ENCODE measurements at places on chromosomes 11 and 22. TPM values are rescaled to one million over a fixed set of nuclear protein-coding genes. Genes with fewer than 3 reads are reported as not detected.

DNA sequence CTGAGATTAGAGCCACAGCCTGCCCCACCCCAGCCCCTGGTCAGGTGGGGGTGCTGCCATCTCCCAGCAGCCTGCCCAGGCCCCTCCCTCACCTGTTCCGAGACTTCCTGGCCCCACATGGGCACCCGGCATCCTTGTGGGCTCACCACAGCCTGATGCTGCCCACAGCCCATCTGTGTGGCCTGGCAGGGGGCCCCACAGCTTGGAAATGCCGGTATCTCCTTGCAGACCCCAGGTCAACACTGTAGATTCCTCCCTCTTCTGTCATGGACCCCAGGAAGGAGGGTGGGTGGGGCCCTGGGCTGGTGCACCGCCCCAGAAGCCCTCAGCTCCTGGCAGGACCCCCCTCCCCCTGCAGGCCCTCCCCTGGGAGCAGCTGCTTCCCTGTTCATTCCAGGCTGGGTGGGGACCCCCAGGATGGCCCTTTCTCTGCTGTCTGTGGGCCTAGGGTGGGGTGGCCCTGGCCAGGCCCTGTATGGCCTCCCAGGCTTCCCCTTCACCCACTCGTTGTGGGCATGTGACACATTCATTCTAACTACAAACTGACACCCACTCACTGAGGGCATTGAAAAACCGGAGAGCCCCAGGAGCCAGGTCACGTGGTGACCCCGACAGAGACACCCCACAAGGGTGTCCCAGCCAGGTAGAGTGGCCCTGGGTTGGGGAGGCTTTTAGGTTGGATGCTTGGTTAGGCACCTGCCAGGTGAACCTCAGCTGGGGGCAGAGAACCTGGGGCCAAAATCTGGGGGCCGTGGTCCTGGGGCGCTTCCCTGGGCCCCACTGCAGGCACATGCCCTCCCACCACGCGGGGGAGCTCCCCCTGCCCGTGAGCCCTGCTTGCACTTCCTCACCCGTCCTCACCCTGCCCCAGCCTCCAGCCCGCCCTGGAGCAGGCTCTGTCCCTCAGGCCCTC lies 44.1 kb upstream of the CCDC188 start:
- no peak for DNase-seq

Gene LUZP2
- total RNA-seq, result 4.3 TPM

Gene GP1BB
- 4.4 TPM for total RNA-seq

Gene ANO3
- 0.13 TPM for total RNA-seq

Gene DSCAML1
- 2.0 TPM for total RNA-seq

DNA sequence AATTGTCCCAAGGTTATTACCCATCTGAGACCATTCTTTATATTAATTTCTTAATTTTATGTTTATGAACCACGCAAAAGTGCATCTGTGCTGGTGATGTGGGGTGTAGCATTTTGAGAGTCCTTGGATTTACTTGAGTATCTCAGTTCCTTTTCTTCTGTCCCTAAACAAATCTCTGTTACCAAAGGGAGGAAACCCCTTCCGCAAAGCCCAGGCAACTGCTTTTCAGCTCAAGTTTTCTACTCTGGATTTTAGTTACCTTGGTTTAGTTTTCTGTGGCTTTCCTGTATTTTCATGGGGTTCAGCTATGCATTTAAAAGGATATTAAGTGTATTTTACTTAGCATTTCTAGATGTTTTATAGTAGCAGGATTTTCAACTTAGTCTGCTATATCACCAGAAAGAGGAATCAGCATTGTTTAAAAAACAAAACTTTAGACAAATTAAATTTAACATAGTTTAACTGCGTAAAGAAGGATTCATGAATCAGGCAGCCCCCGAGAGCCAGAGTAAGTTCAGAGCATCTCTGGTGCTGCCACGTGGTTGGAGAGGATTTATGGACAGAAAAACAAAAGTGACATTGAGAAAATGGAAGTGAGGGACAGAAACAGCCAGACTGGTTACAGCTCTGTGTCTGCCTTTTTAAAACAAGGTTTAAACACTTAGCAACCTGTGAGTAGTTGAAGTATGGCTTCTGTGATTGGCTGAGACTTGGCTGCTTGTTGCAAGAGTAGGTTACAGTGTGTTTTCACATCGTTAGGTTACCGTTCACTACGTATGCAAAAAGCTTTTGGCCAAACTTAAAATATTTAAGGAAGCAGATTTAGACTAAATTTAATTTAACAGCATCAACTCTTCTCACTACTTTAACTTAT lies 9.6 kb downstream of the ADM start:
- DNase-seq, result no peak

DNA sequence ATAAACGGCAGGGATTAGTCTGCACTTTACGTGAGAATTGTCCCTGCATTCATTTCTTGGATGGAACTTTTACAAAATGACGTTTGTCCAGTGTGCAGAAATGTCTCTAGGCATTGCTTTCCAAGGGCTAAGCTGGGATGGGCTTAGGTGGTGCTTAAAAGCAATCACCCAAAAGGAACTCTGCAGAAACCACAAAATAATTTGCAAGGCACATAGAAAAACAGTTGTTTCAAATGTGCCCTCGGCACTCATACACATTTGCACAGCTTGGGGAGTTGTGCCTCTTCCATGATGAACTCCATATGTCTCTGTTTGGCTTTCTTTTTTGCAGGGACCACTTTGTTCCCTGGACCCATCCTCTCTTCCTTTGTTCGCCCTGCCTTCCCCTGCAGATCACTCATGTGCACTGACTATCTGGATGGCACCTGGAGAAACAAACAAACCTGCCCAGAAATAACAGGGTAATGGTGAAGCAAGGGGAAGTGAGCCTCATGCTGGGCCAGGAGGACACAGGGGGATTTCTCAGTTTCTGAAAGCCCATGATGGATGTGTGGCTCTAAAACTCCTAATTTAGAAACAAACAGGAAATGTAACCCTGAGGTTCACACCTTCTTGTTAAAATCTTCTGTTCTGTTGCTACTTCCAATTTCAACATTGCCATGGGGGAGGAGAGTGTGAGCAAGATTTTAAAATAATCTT lies 150.2 kb downstream of the SNX19 start:
- no peak for DNase-seq

DNA sequence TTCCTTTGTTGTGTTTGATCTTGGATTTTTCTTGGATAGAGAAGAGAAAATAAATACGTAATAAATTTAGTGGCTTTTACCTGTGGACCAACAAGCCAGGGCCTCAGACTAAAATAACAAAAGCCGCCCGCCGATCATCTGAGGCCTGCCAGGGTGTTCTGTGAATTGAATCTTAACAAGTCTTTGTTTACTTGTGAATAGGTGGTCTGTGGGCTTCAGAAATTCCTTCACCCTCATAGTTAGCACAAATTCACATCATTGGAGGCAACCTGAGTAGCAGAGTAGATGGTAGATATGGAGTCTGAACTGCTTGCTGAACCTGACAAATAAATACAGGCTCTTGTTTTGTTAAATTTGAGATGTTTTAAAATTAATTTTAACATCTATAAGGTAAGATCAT lies 176.3 kb upstream of the MTNR1B start:
- DNase-seq, result no peak

Gene GPHA2
- total RNA-seq, result not detected

Gene HBB
- not detected for total RNA-seq

GRCh38 chr11:60477035-60477445 lies 15.5 kb upstream of the MS4A12 start:
- no peak for DNase-seq

- no peak for DNase-seq
Measured at GRCh38 chr22:45830531-45831245, 146.3 kb downstream of the WNT7B start.

DNA sequence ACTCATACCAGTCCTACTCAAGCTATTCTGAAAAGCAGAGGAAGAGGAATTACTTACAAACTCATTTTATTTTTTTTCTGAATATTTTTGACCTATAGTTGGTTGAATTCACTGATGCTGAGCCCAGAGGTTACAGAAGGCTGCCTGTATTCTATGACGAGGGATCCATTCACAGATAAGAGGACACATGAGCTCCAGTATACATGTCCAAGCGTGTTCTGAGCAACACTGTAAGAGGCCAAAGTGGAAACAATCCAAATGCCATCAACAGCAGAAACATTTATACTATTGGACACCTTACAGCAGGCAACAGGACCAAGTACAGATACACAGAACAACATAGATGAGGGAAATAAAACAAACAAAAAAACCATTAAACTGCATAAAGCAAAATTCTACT lies 10.3 kb downstream of the KDM4E start:
- no peak for DNase-seq

Gene MYEOV
- 2.6 TPM for total RNA-seq

- DNase-seq, result no peak
Measured at GRCh38 chr11:45948356-45948755, 25.9 kb downstream of the LARGE2 start.

Gene DUSP8
- total RNA-seq, result 8.9 TPM

Gene MIOX
- total RNA-seq, result 0.66 TPM

DNA sequence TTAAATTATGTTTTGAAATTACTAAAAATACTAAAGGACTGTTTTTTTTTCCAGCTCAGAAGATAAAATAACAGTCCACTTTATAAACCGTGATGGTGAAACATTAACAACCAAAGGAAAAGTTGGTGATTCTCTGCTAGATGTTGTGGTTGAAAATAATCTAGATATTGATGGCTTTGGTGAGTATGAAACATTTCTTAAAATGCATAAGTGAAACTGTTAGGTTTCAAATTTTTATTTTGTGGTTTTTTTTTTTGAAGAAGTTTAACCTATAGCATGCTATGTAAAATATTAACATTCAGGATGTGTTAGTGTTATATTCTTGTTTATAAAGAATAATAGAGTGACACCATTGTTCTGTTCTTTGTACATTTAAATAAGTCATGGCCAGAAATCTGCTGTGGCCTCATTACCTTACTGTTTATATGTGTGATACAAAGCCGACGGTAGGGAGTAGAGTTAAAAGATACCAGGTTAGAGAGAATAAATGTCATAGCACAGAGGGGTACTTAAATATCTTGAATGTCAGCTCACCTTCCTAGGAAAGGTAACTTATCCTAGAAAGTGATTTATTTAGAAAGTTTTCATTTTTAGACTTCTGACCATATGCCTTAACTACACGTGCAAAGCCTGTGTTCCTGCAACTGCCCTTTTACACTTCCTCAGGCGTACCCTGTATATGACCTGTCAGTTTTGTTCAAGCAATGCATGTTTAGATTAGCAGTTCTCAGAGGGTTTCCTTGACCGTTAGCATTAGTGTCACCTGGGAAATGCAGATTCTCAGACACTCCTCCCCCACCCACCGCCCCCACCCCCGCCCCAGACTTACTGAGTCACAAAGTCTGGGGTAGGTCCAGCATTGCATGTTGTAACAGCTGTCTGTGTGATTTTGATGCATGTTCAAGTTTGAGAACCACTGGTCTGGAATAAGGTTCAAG lies 6.3 kb downstream of the FDX1 start:
- no peak for DNase-seq

Gene TBX10
- not detected for total RNA-seq

GRCh38 chr11:83272627-83273026 lies 13.5 kb downstream of the CCDC90B start:
- no peak for DNase-seq

Gene PLA2G3
- 0.20 TPM for total RNA-seq

DNA sequence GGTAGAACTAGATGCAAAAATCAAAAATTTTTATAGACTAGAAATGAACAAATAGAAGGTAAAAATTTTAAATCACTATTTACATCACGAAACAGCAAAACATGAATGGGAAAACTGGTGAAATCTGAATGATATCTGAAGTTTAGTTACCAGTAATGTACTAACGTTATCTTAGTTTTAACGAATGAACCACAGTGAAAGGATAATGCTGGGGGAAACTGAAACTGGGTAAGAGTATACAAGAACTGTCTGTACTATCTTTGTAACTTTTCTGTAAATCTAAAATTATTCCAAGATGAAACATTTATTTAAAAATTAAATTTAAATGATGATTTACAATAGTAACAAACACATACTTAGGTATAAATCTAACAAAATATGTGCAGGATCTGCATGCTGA lies 7.4 kb downstream of the GDPD4 start:
- DNase-seq, result no peak

GRCh38 chr11:67613960-67614715 lies 7.4 kb downstream of the NDUFV1 start:
- DNase-seq, result peak; percentile 58

DNA sequence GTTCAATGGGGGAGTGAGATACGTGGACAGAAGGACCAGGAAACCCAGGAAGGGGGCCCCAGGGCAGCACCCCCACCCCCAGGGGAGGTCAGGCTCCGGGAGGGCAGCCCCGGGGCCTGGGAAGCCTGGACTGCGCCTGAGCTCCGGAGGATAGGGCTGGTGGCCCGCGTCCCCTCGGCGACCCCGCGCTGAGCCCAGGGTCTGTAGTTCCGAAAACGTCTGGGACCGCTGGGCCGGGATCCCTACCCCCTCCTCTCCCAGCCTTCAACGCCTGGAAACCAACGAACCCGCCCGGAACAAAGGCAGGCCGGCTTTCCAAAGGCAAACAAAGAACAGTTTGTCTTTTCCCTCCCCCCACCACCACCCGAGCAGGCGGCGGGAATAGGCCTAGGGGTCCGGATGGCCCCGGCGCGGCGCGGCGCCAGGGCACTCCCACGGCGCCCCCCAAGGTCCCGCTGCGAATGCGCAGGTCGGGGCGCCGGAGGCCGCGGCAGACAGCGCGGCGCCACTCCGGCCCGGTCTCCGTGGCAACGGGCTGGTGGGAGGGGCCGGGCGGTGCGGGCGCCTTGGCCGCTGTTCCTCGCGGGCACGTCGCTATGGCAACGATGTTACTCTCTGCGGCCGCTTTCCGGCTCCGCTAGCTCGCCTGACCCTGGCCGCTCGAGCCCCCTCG lies 58.5 kb downstream of the IGLL1 start:
- peak; percentile 98 for DNase-seq

GRCh38 chr11:34510218-34510617 lies 3.4 kb downstream of the ELF5 start:
- DNase-seq, result no peak

DNA sequence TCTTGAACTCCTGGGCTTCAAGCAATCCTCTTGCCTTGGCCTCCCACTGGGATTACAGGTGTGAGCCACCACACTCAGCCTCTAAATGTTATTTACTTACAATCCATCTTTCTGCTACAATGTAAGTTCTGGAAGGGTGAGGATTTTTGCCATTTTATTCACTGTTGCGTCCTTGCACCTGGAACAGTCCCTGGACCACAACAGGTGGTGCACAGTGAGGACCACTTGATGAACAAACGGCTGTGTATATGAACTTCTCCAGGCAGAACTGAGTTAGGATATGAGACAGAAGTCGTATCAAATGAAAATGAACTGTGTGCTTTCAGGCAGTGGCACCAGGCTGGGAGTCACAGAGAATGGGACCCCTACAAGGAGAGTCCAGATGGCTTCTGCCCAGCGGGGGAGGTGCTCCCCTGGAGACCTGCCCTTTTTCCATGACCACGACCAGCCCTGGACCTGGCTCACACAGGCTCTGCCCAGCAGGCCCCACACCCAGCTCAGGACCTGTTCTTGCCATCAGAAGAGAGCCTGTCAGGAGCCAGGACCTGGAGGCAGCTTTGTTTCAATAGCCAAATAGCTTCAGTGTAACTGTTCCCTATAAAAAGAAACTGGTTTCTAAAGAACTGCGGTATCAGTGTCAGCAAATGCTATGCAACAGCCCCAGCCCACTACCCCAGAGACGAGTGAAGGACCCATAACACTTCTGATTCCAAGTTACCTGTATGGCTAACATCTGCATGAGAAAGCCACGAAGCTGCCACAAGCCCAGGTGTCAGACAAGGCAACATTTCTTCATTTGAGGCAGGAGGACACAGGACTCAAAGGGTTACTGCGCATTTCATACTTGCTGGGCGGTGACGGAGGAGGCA lies 104.9 kb downstream of the MICAL3 start:
- no peak for DNase-seq

Gene NXPE2
- total RNA-seq, result 0.34 TPM

Gene JAM3
- total RNA-seq, result 37.6 TPM

- DNase-seq, result no peak
Measured at GRCh38 chr11:1006762-1007161, 29.8 kb downstream of the MUC6 start.

GRCh38 chr22:23164091-23164490 lies 16.2 kb upstream of the BCR start:
- no peak for DNase-seq

Measured in mesothelial cell of epicardium (in vitro differentiated cells).